ENCODE measurements at places on chromosomes 7 and 10.
A peak's percentile ranks its signal among the peaks of the same experiment; 100 is the strongest.

DNA sequence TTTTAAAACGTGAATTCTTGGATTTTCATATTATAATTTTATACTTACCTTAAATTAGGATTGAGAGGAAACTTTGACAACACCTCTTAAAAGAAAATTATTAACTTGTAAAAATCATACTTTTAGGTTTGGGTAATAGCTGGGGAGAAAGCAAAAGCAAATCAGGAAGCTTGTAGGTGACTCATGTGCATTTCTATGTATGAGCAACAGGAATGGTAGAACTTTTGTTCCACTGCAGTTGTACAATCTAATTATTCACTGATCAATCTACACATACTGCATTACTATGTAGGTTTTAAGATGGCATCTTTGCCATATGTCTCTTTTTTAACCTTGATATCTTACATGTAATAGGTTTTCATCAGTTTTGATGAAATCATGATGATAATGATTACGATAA is 223.2 kb downstream of the PRKG1 start:
- no peak for DNase-seq

- no peak for DNase-seq
Measured at GRCh38 chr10:47346581-47347302, 1.4 kb upstream of the RBP3 start.

DNA sequence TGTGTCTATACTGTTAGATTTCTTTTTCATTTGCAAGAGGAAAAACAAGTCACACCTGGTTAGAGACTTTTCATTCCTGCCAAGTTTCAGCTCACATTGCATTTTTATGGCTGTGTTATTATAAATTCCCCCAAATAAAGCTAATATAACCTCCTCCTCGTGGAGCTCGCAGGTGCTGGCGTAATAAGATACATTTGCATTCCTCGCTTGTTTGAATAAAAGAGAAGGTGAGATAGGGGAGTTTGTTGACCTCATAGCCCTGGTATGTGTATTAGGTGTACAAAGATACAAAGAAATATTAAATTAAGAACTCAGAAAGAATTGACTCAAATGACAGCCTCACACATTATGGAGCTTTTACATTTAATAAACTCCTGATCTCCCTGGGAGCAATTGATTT is 257.7 kb upstream of the SP8 start:
- DNase-seq = no peak

DNA sequence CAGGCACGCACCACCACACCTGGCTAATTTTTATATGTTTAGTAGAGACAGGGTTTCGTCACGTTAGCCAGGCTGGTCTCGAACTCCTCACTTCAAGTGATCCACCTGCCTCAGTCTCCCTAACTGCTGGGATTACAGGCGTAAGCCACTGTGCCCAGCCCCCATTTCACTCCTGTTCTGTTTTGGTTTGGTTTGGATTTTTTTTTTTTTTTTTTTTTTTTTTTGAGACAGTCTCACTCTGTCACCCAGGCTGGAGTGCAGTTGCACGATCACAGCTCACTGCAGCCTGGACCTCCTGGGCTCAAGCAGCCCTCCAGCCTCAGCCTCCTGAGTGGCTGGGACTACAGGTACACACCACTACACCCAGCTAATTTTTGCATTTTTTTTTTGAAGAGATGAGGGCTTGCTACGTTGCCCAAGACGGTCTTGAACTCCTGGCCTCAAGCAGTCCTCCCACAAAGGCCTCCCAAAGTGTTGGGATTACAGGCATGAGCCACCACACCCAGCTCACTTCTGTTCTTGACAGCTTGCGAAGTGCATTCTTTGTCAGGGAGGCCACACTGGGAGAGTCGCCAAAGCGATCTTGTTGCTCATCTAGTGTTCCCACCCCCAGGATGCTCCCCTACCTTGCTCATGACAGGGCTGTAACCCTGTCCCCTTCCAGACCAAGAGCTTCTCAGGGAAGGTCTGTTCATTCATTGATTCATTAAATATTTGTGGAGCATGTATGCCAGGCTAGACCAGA is 229.1 kb downstream of the CUX1 start:
- DNase-seq = no peak

DNA sequence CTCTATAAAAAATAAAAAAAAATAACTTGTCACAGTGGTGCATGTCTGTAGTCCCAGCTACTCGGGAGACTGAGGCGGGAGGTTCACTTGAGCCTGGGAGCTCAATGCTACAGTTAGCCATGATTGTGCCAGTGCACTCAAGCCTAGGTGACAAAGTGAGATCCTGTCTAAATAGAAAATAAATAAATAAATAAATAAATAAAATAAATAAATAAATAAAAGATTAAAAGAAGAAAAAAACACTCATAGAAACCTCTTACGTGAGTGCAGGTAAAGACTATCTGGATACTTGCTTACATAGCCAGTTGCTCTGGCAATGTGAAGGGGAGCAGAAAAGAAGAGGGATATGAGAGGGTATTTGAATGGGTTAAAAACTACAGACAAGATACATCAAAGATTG is 242.5 kb upstream of the PCDH15 start:
- no peak for DNase-seq

DNA sequence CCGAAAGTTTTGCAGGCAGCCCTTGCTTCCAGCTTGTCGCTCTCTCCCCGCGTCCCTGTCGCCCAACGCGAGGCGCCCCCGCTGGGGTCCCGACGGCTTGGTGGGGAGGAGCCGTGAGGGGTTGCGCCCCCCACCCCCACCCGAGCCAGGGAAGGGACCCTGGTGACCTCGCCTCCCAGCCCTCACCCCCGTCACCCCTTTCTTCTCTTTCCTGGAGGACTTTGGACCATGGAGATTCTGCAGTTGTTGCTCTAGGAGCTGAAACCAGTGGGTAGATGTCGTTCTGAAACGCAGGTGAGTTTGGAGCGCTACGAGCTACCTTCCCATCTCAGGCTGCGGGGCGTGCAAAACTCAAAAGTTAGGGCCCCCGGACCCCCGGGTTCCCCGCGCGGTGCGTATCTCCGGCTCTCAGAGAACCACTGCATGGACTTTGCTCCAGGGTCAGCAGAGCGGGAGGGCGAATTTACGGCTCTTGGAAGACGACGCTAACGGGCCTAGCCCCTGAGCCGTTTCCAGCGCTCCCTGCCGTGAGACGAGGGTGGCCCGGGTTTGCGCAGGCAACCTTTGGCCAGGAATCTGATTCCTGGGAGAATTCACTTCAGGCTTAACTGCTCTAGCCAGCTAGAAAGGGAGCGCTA is 684 bp upstream of the ATXN7L1 start:
- DNase-seq = peak; percentile 5

DNA sequence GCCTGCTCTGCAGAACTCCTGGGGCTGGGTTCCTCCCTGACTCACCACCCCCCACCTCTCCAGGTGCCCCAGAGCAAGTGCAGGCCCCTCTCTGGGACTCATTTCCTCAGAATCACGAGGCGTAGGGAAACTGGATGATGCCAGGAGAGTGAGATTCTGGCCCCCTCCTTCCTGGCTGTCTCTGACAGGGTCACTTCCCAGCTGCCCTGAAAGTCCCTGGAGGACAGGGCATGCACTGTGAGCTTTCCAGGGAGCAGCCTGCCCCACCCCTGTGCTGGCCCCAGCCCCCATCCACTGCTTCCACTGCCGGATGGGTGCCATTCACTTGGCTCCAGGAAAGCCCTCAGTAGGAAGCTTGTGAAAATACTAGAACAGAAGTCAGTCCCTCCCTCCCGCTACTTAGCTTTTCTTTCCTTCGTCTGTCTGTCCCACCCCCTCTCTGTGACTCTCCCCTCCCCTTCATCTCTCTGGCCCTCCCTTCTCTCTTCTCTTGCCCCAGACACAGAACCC is 10.4 kb downstream of the TACR2 start:
- no peak for DNase-seq

- DNase-seq = no peak
Measured at GRCh38 chr10:124035306-124035927, 58.0 kb downstream of the CHST15 start.

DNA sequence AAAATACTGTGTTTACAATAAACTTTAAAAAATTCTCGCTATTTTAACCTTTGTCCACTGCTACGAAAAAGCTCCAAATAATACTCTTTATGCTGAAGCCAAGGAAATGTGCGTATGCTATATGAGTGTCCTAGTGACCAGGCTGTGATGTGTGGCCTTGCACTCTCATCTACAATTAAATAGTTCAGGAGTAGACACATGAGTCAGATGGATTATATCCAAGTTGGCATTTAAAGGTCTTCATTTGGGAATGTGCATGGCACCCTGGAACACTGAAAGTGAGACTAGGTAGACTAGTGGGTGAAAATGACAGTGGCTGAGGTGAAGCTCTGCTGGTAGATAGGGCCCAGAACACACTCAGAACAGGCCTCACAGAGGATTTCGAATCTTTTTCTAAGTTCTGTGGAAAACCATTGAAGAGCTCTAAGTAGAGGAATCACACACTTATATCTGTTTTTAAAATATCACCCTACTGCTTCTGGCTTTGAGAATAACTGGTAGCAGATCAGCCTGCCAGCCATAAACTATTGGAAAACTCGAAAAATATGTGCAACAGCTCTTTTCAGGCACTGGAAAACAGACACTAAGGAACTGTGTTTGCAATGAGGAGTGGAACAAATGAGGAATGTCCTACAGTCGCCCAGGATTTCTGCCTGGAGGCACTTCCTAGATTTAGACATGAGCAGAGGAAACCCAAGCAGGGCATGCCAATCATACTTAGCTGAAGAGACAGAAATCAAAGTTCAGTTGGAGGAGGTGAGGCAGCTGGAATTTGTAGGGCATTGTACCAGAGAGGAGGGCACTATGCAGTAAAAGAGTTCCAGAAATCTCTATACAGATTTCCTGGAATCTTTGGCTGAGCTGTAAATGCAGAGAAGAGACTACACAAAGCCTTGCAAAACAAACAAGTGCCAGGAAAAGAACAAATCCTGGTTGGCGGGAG is 603.8 kb upstream of the LRRTM3 start:
- no peak for DNase-seq

- DNase-seq = no peak
Measured at GRCh38 chr10:132036153-132036886, 29.4 kb upstream of the JAKMIP3 start.

DNA sequence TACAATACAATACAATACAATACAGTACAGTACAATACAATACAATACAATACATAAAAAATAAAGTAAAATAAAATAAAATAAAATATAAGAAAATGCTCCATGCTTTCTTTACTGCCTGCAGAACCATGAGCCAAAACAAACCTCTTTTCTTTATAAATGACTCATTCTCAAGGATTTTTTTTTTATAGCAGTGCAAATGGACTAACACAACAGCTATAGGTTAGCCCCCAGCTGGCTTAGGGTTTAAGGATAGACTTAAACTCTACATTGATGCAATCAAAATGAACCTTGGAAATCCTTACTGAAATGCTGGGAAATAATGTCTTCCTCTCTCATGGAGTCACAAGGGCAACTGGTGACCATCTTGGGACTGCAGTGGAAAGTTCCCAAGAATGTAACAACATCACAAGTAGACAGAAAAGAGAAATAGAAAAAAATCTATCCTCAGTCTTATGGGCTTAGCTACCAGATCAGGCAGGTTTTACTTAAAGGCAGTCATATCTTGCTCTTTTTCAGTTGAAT is 348.9 kb downstream of the ARL4A start:
- DNase-seq = no peak

DNA sequence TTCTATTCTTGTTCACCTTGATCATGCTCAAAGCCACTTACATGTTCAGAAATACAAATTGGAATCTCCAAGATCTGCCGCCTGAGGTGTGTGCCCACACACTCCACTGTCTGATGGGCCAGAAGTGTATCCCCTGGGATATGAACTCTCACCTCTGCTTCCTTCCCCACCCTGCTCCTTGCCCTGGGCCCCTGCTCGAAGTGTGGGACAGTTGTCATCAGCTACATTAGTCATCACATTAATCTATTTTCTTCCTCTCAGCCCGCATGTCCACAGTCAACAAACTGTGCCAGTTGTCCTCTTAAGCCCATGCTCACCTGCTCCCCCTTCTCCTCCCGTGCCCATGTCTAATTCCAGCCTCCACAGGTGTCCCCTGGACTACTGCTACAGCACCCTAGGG is 154.7 kb downstream of the PTPN20 start:
- DNase-seq = no peak

DNA sequence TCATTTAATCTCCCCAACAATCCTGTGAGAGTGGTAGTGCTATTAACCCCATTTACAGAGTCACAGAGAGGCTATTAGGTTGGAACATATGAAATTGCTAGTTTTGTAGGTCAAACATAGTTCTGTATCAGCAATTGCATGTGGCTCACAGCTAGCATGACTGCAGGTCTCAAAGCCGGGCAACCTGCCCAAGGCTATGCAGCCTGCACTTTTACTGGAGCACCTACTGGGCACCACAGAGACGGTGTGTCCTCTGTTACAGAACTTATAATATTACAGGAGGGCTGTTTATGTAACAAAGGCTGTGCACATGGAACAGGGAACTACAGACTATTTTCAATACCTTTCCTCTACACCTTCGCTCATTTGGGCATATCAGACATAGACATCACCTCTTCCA is 355.8 kb downstream of the RPS24 start:
- DNase-seq = no peak

DNA sequence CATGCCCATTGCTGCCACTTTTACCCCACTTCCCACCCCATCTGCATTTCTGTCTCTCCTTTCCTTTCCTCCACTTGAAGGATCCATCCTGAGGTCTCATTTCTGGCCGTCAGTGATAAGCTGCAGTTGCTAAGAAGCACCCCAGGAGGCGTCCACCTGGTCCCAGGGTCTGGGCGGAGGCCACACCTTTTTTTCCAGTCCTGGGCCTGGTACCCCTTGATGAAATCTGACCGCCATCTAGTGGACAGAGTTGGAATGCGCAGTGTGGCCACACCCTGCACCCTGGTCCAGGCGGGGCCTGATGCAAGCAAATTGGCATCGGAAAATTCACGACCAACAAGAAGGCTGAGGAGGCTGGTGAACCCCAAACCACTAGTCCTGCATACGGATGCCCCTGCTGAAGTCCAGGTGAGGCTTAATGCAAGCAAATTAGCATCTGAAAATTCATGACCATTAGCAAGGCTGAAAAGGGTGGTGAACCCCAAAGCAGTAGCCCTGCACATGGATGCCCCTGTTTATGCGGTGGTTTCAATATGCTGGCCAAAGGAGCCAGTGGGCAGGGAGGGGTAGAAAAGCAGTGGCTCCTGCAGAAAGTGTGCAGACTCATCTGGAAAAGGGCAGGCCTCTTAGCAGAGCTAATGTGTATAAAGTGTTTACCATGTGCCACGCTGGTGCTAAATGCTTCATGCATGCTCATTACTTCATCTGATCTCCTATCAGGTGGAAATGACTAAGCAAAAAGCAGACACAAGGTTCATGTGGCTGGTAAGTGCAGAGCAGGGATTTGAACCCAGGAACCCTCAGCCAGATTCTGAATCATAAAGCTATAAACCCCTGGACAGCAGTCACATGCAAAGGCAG is 43.2 kb downstream of the GPAM start:
- peak; percentile 43 for DNase-seq

DNA sequence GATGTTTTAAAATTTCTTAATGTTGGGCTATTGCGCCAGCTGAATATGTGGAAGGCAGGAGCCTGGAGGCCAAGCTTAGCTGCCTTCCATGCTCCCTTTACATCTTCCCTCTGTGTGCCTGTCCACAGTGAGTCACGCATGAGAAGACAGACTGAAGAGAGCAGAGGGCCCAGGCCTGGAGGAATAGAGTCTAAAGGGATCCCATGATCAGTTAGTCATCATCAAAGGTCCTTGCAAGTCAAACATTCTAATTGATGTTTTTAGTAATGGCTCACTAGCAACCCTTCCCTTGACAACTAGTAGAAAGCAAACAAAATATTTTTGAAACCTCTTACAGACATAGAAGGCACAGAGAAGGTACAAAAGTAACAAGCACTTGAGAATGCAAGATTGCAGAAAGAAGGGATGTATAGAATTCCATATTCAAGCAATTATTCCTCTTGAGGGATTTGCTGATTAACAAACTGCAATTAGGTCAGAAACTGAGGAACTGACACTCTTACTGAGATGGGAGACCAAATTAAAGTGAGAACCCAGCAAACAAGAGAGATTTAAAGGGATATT is 30.7 kb upstream of the APBB1IP start:
- no peak for DNase-seq

Measured in stimulated activated CD4-positive, alpha-beta T cell treated with anti-CD3 and anti-CD28 coated beads, Interleukin-15, amount 100 ng/mL, for 1 hour (primary cell).